ENCODE measurements at places on chromosomes 16 and 17.
A peak's percentile ranks its signal among the peaks of the same experiment; 100 is the strongest.

- no peak for DNase-seq
These were observed 5.6 kb downstream of the USP22 start for GRCh38 chr17:21037117-21037803.

- DNase-seq, result no peak
These were observed 2.4 kb downstream of the SPSB3 start for GRCh38 chr16:1779741-1780676.

GRCh38 chr16:15704545-15704987, 54.5 kb downstream of the NDE1 start:
- DNase-seq, result peak; percentile 61

DNA sequence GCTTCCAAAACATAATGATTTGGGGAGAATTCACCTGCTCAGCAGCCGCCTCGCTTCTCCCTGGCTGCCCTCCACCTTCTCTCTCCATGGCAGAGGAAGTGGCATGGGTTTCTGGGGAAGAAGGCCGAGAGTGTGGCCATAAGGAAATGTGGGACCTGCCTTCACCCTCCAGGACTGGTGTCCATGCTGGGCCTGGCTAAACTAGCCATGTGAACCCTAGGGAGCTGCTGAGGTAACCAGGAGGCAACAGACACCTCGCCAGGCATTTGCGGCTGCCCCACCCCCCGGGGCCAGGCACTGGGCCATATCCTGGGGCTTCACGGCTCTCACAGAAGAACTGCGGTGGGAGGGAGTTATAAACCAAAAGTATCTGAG, 9.9 kb upstream of the CMTM4 start:
- DNase-seq, result no peak

DNA sequence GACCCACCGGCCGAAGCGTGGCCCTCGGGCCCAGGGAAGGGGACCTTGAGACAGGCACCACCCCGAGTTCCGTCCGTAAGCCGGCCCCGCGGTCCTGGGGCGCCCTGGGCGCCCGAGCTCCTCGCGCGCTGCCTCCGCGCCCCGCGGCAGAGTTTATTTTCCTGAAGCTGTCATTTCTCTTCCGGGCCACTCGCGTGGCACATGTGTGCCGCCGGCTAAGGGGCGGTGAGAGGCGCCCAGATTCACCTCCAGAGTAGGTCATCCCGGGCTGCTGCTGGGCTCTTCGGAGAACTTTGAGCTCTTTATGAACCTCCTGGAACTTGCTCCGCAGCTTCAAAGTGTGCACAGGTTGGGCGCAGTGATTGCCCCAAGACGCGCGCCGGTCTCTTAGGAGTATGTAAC, 489 bp downstream of the ZC3H18 start:
- DNase-seq, result no peak

DNA sequence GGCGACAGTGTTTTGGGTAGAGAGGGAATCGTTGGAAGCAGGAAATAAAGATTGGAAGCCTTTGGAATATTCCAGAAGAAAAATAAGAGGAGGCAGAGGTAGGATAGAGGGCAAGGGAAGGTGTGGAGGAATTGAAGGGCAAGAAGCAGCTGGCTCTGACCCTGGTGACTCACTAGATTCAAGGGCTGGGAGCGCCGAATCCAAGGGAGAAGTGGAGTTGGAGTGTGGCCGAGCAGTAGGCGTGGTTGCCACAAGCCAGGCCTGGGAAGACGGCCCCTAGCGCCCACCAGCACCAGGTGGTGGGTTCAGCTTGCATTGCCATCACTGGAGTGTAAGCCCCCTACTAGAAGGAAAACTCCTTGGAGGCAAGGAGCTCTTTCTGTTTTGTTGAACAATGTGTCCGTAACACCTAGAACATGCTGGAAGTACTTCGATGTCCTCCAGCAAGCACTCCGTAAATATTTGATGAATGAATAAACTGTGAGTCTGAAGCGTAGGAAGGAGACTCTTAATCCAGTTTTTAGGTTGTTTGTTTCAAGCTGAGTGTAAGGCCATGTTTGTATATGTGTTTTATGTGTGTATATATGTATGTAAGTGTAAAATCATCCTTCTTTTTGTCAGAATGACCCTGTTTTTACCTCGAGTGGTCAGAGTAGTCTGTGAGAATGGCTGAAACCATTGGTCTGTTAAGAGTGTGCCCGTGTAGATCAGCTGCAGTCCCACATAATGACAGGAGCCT, 139.5 kb downstream of the CMIP start:
- no peak for DNase-seq

GRCh38 chr16:26762594-26762993, 304.1 kb upstream of the C16orf82 start:
- DNase-seq, result no peak

- peak; percentile 6 for DNase-seq
These were observed 433.6 kb downstream of the PMP22 start for GRCh38 chr17:14831491-14831890.

DNA sequence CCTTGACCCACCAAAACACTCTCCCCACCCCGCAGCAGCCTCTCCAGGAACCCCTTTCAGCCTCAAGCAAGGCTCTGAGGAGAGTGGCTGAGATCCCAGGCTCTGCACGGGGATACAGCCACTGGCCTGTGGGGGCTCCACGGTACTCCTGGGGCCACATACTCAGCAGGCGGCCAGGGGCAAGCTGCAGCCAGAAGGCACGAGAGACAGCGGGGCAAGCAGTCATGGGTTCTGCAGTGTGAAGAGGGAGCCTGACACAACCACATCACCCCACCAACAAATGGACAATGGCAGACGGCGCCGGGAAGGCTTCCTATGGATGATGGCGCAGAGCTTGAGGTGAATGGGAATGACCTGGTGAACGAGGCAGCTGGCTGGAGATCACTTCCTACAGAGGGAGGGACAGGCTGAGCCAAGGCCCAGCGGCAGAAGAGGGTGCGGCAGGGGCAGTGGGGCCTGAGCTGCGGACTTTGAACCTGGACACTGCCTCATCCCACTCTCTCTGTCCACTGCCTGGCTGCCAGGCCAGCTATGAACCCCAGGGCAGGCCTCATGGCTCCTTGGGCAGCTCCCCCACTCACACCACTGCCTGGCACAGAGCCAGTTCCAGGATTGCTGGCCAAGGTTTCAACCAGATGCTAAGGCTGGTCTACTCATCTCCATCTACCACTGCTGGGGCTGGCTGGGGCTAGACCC, 10.8 kb upstream of the BCAR1 start:
- DNase-seq, result no peak

DNA sequence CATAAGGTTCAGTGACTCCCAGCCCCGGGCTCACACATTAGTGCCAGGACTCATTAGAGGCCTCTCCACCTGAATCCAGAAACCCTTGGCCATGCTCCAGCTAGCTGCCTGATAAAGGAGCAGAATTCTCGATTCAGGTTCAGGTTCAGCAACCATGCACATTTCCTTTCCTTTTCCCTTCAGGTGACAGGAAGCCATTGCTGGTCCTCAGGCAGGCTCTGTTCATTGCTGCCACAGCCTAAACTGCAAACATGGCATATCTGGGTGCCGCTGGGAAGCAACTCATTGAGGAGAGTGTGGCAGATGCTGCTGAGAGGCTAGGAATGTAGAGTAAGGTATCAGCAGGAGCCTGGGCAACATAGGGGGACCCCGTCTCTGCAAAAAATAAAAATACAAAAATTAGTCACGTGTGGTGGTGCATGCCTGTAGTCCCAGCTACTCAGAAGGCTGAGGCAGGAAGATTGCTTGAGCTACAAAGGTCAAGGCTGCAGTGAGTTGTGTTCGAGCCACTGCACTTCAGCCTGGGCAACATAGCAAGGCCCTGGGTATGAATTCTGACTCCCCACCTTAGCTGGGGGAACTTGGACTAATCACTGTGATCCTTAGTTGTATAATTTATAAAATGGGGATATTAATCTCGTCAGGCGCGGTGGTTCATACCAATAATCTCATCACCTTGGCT, 28.7 kb downstream of the ARL4D start:
- no peak for DNase-seq

GRCh38 chr16:88387941-88388627, 5.3 kb downstream of the ZNF469 start:
- DNase-seq, result no peak

DNA sequence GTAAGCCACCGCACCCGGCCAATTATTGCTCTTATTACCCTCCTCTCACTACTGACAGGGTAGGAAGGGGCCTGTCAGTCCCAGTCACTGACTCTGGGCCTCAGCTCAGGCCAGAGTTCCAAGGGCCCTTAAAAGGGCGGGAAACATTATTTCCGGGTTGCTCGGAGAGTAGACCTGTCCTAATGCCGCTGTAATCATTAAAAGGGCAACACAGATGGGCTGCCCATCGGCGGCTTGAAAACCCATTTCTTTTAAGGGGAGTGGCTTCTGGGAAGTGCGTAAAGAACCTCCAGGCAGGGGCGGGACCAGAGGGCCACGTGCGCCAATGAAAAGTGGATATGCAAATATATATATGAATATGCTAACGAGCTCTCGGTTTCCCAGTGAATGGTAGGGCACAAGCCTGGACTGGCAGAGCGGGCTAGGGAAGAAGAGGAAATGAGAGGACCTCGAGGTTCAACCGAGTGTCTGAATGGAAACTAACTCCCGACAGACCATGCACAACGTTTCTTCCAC, 26.6 kb downstream of the PIPOX start:
- peak; percentile 21 for DNase-seq

GRCh38 chr16:84267380-84267779, 27.3 kb upstream of the WFDC1 start:
- DNase-seq, result no peak

DNA sequence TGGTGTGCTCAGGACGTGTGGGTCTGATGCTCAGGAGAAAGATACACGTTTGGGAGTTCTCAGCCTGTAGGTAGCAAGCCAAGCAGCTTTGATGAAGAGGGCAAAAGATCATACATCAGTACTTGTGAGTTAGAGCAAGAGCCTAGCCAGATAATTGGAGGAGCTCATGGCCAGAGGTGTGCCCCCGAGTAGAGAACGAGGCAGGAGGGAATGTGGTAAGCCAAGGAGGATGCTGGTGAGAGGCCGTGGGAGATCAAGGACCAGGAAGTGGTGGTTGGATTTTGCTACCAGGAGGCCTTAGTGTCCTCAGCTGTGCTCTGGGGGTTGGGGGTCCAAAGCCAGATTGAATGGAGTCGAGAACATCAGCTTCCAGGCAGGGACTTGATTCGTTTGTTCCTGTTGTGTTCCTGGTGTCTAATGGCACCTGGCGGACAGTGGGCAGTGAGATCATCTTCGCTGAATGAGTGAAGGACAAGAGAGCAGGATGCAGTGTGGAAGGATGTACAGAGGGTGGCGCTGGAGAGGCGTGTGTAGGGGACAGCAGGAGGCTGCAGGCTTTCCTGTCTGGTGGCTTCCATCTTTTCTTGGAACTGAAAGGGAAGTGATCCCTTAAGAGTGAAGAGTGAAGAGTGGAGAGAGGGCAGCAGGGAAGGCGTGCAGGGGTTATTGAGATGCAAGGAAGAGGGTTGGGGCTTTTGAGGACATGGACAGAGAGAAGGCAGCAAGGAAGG, 11.6 kb downstream of the FBXL19 start:
- DNase-seq, result peak; percentile 31

GRCh38 chr17:36183001-36183971, 6.8 kb upstream of the TBC1D3B start:
- peak; percentile 67 for DNase-seq

GRCh38 chr17:42985225-42985624, 4.9 kb downstream of the RUNDC1 start:
- no peak for DNase-seq

- peak; percentile 38 for DNase-seq
These were observed 3.7 kb upstream of the ZDHHC1 start for GRCh38 chr16:67419931-67420330.

- no peak for DNase-seq
These were observed 24.5 kb upstream of the CD300E start for GRCh38 chr17:74647871-74648672.

GRCh38 chr16:9260666-9261065, 169.2 kb downstream of the HAPSTR1 start:
- DNase-seq, result no peak

DNA sequence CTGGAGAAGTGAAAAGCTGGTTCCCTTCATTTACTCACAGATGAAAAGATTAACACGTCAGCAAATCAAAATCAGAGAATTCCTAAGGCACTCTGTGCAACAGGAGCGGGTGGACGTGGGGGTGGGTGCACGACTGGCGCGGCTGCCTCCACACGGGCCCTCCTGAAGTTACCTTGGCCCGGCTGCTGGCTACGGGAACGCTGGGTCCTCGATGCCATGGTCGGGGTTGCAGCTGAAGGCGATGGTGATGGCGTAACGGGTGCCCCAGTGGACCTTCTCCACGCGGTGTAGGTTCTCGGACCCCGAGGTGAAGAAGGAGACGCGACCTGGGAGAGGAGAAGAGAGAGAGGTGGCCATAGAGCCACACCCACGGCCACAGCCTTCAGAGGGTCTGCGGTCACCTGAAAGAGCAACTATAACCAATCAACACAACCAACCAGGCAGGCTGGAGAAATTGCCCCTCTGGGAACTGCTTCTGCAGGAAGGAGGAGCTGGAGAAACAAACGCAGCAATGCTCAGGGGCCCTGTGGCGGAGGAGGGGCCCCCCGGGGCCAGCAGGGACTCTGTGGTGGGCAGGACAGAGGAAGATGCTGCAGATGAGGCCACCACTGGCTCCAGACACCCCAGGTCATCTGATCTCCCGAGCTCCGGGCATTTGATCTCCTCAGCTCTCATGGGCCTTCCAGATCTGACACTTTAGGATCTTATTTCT, 20.8 kb downstream of the UTS2R start:
- no peak for DNase-seq

DNA sequence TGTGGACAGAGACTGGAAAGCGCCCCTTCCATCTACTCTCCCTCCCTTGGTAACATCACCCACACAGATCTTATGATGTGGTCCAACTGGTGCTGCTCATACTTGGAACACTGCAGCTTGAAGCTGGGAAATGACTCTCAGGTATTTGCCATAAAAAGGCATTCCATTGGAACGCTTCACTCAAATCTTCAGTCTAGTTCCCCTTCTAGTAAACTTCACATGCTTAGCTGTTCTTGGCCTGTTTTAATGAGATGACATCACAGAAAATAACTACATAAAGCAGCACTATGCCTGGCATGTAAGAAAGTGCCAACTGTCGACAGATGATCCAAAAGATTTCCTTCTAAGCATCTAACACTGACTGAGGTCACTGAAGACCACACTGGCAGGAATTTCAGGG, 9.3 kb downstream of the ZNF263 start:
- DNase-seq, result peak; percentile 31

DNA sequence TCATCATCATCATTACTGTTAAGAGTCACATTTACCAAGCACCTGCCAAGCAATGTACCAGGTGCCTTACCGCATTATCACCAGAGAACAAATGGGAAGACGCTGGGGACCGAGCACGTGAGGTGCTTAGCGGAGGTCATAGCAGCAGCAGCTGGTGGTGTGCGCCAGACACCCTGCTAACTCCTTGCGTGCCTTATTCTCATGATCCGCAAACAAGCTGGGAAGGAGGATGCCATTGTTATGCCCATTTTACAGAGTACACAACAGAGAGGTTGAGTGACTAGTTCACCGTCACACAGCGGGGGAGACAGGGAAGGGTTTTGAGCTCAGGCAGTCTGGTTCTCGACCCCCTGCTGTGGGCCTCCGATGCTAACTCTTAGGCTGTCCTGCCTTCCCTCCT, 7.3 kb downstream of the ATP2A3 start:
- DNase-seq, result no peak

Measured in fibroblast of skin of right biceps (primary cell).